NCI-H446 treated with DMSO at 0.1 percent for 48 hours (cell line): ENCODE measurements at places on chromosomes 11 and 22.

GRCh38 chr22:23380230-23380573 is 199.9 kb downstream of the IGLL1 start:
- DNase-seq = no peak

DNA sequence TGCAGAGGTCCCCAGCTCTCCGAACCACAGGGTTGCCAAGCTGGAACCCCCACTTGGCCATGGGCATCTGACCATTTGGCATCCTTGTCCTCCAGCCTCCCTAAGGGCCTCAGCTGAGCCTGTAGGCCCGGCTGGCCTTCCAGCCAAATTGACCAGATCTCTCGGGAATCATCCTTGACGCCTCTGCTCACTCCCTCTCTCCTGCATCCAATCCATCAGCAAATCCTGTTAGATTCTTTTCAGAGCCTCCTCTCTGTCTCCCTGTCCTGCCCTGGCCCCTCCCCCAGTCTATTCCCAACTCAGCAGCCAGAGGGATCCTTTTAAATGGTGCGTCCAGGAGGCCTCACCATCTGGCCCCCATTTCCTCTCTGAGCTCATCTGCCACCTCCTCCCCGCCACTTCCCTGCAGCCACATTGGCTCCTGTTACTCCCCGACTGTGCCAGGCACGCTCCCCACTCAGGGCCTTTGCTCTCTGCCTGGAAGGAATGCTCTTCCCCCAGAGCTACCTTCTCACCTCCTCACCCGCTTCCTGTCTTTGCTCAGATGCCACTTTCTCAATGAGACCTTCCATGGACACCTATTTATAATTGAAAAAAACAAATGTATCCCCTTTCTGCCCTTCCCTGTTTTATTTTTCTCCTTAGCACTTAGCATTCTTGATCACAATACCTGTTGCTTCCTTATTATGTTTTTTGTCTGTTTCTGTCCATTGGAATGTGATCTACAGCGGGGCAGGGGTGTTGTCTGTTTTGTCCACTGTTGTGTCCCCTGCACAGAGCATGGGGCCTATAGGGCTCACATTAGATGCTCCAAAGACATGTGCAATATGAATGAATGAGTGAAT is 78.1 kb downstream of the NFAM1 start:
- DNase-seq = peak; percentile 90

DNA sequence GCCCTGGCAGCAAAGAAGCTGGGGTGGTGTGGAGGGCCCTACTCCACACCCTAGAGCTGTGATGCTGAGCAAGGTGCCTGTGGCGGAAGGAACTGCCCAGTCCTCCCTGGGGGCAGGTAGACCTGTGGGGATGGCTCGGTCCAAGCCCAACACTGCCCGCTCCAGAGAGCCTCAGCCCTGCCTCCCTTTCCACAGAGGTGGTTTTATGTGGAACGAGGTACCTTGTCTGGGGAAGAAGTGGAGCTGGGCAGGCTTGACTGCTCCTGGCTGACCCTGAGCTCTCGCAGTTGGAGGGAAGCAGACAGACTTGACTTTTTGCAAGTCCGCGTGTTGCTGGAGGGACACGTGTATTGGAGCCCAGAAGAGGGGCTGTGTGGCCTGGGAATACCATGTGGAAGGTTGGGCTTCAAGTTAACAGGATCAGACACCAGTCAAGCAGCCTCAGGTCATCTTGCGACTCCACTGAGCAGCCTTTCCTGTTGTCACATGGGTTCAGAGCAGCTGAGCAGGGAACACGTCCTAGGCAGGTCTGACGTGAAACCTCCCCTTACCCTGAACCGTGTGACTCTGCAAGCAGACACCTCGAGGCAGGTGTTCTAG is 117.7 kb downstream of the CACNA1I start:
- no peak for DNase-seq

GRCh38 chr11:29231586-29231985 is 785.2 kb downstream of the KCNA4 start:
- DNase-seq = no peak

- no peak for DNase-seq
Measured at GRCh38 chr22:28837640-28838039, 37.3 kb upstream of the XBP1 start.

- DNase-seq = no peak
Measured at GRCh38 chr11:130112071-130112830, 42.6 kb downstream of the APLP2 start.

DNA sequence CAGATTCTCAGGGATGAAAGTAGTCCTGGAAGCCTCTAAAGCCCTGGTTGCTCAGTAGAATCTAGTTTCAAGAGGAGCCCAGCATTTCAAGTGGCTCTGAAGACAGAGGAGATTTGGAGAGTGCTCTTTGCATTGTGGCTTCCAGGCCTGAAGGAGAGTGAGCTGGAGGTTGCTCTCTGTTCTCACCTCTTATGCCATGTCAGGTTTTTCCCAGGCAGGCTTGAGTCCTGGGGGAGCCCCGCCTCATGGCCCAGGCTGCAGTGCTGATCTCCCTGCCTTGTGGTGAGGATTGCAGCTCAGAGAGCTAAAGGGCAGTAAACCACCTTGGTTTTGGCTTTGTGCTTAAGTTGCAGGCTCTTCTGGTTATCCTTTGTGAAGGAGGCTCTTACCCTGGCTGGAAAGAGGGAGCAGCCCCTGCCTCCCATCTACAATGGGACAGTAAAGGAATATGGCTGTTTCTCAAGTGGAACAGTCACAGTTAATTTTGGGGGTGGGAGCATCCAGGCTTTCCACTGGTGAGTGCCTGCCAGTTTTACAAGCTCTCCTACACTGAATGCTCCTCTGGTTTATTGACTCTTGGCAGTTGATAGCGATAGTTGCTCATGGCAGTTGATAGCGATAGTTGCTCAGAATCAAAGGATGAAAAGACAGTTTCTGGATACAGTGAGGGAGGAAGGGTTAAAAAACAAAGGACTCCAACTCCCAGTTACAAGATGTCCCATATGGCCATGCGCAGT is 32.6 kb downstream of the RCOR2 start:
- DNase-seq = no peak

- no peak for DNase-seq
Measured at GRCh38 chr11:125025968-125026367, 37.1 kb upstream of the SLC37A2 start.

DNA sequence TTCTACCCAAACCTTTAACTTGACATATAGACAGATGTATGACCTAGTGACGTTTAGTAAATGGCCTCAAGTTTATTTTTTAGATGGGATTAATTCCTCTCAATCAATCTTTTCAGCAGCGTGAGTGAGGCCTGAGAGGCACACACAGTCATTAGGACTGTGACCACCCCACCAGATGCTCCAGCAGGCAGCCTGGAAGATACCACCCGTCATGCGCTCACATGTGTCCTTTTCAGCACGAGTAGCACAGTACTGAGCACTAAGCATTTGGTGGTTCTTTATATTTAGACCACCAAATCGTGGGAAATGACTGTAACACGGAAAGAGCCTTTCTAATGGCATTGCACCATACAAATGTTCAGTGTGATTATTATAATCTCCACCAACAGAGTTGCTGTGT is 354.6 kb upstream of the DDI1 start:
- no peak for DNase-seq

GRCh38 chr22:30430933-30431332 is 5.4 kb downstream of the MTFP1 start:
- DNase-seq = no peak

- no peak for DNase-seq
Measured at GRCh38 chr22:41501209-41501608, 32.3 kb downstream of the ACO2 start.

DNA sequence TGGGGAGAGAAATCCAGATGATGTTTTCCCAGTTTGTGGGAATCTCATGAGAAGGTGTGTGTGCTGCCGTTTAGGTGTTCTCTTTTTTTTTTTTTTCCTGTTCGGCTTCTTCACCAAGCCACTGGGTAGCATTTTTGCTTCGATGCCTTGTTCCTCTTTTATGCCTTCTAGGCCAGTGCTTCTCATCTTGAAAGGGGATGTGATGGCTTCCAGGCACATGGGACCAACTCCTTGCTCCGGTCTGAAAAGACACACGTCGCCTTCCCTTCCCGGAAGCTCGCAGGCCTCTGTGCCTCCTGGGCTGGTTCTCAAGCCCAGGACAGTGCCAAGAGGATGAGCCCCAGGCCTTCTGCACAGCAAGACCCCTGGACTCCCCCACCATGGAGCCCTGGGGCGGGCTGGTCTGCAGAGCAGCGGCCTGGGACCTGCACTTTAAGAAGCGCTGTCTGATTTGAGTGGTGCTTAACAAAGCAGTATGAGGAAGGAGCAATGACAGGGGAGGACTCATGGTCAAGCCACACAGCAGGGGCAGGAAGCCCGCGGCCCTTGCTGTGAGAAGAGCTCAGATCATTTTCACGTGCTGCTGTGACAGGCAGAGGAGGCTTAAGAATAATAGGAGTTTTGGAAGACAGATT is 158.8 kb downstream of the MPPED1 start:
- DNase-seq = no peak

- no peak for DNase-seq
Measured at GRCh38 chr11:93537767-93538261, 5.4 kb downstream of the SMCO4 start.

DNA sequence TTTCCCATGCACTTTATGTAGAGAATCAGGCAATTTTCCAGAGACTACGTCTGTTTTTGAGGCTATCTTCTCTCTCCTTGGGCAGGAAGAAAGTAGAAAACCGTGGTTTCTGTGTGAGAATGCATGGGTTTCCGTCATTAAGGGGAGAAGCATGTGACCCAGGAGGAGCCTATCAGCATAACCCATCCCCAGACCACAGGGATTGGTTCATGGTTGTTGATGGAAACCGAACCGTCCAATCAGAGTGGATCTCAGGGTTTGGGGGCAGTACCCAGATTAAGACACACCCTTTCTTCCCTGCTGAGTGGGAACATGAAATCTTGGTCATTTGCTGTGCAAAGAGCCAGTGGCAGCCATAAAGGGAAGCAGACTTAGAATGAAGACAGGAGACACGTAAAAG is 517.8 kb downstream of the MN1 start:
- no peak for DNase-seq

DNA sequence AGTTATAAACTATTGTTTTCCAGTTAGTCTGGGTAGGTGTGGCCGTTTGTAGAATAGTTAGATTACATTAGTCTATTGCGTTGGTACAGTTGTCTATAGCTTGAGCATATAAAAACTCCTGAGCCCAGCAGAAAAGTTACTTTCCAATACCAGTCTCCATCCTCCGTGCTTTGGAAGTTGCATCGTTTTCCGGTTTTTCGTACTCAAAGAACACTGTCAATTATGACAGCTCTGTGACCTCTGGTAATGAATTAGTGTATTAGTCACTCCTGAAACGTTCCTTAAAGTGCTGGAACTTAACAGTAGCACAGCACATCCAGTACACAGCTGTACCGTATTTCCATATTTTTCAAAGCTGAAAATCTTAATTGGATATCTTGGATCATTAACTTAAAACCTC is 808 bp upstream of the MSANTD2 start:
- DNase-seq = no peak

DNA sequence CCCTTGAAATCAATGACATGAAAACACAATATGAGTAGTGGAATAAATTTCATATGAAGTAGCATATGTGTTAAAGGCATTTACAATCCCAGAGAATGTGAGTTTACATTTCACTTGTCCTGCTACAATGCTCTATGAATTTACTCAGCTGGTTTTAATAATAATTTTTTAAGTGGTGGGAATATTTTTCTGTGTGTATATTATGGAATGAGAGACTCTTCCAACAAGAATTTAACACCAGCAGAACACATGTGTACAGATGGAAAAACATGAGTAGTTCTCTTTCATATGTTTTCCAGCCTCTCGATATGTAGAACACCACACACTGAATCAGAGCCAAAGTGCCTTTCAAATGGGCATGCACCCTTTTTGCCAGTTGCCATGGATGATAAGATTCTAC is 170.4 kb downstream of the MAML2 start:
- no peak for DNase-seq

DNA sequence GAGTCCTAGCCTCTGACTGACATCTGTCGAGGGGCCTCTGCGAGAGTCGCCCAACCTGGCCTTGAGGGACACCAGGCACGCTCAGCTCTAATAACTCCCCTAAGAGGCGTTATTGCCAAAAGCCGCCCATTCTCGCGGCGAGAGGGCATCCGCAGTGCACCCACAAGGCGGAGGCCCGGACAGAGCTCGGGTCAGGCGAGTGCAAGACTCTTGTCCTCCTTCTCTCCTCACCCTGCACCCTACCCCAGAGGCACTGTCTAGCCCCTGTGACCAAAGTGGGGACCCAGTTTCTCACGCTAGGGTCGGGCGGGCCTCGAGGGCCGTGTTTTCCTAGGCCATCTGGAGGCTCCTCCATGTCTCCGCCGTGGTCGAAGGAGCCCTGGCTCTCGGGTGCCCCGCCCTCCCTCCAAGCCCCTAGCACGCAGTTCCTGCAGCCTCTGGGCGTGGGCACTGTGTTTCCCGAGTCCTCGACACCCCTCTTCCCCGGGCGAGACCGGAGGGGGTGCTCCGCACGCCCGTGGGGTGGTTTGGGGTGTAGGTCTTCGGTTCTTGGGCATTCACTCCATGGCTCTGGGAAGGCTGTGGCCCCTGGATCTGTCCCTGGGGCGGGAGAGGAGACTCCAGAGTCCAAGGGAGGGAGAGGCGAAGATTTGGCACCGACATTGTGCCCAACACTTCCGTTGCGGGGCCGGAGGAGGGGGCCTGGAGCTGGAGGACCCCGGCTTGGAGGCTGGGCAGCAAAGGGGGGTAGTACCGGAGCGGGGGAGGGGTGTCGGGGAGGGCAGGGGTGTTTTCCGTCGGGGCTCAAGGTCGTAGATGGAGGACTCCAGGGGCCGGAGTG is 1.0 kb downstream of the CHRM4 start:
- DNase-seq = no peak
